Tibial nerve (tissue), 4 donors: ENCODE measurements at places on chromosomes 2 and 18. TPM values are rescaled to one million over a fixed set of nuclear protein-coding genes. Genes with fewer than 3 reads are reported as not detected.

MLPH gene
- total RNA-seq = 108 TPM

DNA sequence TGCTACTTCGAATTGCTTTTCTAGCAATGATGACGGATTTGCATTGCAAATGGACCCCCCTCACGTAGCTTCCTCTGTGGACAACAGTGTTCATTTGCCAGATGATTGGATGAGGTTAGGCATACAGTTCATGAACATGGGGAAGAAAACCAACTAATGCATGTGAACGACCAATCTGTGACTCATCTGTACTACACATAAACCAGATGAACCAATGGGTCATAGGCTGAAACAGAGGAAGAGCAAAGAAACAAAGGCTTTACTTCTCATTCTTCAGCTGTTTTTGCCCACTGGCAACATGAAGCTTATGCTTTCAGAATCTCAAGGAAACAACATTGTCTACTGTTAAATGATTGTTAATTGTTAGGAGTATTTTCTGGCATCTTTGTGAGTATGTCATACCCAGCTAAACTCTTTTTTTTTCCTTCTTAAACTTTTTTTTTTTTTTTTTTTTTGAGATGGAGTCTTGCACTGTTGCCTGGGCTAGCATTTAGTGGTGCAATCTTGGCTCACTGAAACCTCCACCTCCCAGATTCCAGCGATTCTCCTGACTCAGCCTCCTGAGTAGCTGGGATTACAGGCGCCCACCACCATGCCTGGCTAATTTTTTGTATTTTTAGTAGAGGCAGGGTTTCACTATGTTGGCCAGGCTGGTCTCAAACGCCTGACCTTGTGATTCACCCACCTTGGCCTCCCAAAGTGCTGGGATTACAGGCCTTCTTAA, 35.5 kb downstream of the EFEMP1 start:
- peaks cover 7% of the 10 kb centered on the region for H3K4me1 ChIP-seq
- no peak overlapping the region for H3K27ac ChIP-seq
- DNase-seq = no peak
- no peak overlapping the region for H3K4me3 ChIP-seq

- H3K27me3 ChIP-seq = peaks cover 9% of the 10 kb centered on the region
- H3K27ac ChIP-seq = no peak overlapping the region
- H3K36me3 ChIP-seq = no peaks in the 10 kb centered on the region
- peak; percentile 34 for DNase-seq
- H3K4me1 ChIP-seq = no peaks in the 10 kb centered on the region
- H3K4me3 ChIP-seq = no peak overlapping the region
Measured at GRCh38 chr2:102301867-102302362, 9.4 kb upstream of the IL1RL1 start.

DNA sequence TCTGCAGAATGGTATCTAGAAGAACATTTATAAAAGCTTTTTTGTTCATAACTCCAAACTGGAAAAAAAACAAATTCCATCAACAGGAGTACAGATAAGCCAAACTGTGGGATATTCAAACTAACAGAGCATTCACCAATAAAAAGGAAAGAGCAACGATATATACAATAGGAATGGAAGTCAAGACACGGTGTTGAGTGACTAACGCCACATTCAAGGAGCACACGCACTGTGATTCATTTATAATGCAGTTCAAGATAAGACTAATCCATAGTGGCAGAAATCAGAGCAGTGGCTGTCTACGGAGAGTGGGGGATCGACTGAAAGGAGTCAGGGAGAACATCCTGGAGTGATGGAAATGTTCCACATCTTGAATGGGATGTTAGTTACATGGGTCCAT, 70.7 kb downstream of the CABYR start:
- no peak overlapping the region for H3K4me3 ChIP-seq
- no peak for DNase-seq
- H3K27ac ChIP-seq = no peak overlapping the region

GRCh38 chr2:187345338-187345737, 102.7 kb downstream of the CALCRL start:
- H3K4me1 ChIP-seq = no peaks in the 10 kb centered on the region
- no peaks in the 10 kb centered on the region for H3K27me3 ChIP-seq
- no peak for DNase-seq
- peaks cover 3% of the 10 kb centered on the region for H3K36me3 ChIP-seq

DNA sequence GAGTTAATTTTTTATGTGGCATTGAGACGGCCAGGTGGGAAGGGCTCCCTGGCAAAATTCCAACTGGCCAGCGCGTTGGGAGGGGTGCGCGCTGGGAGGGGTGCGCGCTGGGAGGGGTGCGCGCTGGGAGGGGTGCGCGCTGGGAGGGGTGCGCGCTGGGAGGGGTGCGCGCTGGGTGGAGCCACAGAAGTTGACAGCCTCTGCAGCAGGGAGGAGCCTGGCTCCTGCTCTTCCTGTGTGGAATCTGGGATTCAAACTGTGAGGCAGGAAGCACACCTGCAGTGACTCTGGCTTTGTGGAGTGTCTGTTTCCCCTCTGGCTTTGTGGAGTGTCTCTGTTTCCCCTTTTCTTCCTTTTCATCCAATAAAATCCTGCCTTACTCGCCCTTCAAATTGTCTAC, 147.9 kb upstream of the CBLN2 start:
- no peaks in the 10 kb centered on the region for H3K36me3 ChIP-seq
- H3K4me3 ChIP-seq = no peak overlapping the region
- no peaks in the 10 kb centered on the region for H3K27me3 ChIP-seq
- no peak overlapping the region for H3K27ac ChIP-seq
- DNase-seq = no peak
- H3K4me1 ChIP-seq = peaks cover 5% of the 10 kb centered on the region

GRCh38 chr18:62200121-62200914, 13.3 kb downstream of the RELCH start:
- no peak for DNase-seq
- no peaks in the 10 kb centered on the region for H3K27me3 ChIP-seq
- H3K27ac ChIP-seq = no peak overlapping the region
- H3K4me3 ChIP-seq = no peak overlapping the region
- H3K36me3 ChIP-seq = no peaks in the 10 kb centered on the region
- no peaks in the 10 kb centered on the region for H3K4me1 ChIP-seq

DNA sequence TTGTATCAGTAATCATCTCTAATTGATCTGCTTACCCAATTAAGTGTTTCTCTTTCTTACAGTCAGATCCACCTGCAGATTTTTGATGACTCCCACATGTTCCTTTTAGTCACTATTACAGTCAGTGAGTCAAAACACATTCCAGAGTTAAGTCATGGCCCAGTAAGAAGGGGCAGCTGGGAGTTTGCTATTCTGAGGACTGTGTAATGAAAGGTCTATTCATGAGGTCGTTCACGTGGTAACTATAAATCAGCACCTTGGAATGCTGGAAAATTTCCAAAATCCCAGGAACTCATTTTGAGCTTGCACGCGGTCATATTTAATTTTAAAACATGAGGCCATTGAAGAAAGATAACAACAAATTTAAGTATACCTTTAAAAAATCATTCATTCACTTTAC, 252.5 kb downstream of the XIRP2 start:
- no peak overlapping the region for H3K4me3 ChIP-seq
- no peaks in the 10 kb centered on the region for H3K27me3 ChIP-seq
- H3K36me3 ChIP-seq = no peaks in the 10 kb centered on the region
- DNase-seq = no peak
